ENCODE measurements at places on chromosomes 7 and 10. TPM values are rescaled to one million over a fixed set of nuclear protein-coding genes. Genes with fewer than 3 reads are reported as not detected.

GRCh38 chr7:117383483-117384189 is 43.7 kb downstream of the ASZ1 start:
- no peak for DNase-seq

DNA sequence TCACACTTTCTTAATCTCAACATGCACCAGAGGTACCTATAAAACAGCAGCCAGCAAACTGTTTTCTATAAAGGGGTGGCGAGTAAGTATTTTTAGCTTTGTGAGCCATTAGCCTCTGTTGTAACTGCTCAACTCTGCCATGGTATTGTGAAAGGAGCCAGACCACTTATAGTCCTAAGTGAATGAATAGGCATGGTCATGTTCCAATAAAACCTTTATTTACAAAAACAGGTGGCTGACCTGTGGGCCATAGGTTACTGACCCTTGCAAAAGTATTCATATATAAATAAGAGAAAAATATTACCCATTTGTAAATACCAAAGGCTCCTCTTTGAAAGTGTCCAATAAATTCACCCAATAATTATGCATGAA is 50.3 kb downstream of the ICA1 start:
- DNase-seq = no peak

DNA sequence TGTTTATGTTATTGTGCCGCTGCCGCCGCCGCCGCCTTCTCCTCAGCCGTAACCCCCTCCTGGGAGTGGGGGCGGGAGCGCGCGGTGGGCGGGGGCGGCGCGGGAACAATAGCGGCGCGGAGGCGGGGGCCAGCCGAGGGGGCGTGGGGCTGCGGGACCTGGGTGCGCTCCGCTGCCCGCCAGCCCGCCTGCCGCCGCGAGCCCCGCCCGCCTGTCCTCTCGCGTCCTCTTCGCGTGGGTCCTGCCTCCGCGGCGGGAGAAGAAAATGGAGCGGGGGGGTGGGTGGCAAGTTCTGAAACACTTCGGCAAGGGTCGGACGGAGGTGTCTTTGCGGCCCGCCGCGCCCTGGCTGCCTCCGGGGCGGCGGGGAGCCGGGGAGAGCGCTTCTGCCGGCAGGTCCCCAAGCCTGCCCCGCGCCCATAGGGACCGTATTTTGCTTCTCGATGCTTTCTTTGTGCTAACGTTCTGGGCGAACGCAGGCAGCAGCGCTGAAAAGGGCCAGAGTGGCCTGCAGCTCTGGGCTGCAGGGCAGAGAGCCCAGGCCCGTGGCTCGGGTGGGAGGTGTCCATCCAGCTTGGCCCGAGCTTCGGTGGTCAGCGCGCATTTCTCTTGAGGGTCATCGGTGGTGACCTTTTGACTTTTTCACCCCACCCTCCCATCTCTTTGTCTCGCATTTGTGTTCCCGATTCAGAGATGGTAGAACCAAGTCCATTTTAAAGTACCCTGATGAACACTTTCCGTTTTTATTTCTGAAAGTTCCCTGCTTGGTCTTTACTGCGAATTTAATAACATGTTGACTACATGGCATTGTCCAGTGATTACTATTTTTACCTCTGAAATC is 613 bp downstream of the MAPK8 start:
- peak; percentile 47 for DNase-seq

SERPINE1 gene
- 4.8 TPM for polyA plus RNA-seq

TLX1 gene
- polyA plus RNA-seq = not detected

DNA sequence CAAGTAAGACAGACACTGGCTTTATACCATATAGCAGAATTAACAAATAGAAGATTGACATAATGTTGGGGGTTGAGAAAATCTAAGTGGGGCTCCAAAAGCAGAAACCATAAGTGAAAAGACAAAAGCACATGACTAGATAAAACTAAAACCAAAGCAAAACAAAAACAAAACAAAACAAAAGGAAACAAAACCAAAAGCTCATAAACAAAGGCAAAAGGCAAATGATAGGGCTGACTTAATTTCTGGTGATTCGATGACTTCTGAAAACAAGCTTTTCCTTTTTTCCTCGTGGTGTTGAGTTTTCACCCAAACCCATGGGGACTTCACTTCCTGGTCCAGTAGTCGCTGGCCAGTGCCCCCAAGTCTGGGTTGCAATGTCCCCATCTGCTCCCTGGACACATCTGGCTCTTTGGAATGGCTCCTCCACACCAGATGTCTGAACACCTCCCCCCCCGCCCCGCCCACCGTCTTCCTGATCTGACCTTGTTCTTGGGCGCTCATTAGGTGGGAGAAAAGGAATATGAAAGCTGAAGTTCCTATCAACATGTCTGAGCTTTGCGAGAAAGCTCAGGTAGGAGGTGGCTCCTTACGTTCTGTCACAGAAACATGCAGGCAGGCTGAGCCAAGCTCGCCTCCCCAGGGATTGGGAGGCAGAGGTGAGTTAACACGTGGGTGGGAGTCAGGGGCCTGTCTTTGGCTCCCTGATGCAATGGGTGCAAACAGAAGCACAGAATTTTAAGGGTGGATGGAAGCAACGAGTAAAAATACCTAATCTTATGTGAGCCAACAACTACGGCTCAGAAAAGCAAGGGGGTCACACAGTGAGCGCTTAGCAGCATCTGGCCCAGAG is 121.0 kb downstream of the NEURL1 start:
- DNase-seq = no peak

- DNase-seq = no peak
These were observed 5.5 kb downstream of the LFNG start for GRCh38 chr7:2524808-2525657.

- DNase-seq = no peak
These were observed 76.5 kb downstream of the IMMP2L start for GRCh38 chr7:111485701-111486380.

AKR1C8 gene
- not detected for polyA plus RNA-seq

- DNase-seq = no peak
These were observed 31.5 kb upstream of the PRTFDC1 start for GRCh38 chr10:24983946-24984345.

HOXA11 gene
- not detected for polyA plus RNA-seq

GRCh38 chr10:56349611-56350010 is 11.4 kb downstream of the ZWINT start:
- no peak for DNase-seq

GRCh38 chr7:148838905-148839304 is 45.2 kb downstream of the EZH2 start:
- DNase-seq = no peak

DNA sequence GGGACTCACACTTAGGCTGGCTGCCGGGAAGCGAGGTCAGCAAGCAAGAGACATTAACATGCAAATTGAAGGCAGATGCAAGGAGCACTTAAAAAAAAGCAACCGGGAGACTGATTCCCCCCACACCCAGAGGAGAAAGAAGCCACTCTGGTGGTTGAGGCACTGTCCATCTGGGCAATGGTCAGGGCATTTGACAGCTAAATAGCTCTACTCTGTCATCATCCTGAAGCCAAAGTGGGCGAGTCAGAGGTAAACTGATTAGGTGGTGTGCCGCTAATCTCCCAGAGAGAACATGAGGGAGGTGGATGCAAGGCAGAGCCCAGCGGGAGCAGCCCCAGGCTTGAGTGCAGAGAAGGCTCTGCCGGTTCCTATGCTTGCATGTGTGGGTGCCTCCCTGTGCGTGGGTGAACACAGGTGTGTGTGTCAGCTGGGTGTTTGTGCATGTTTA is 100.6 kb downstream of the PLXNA4 start:
- no peak for DNase-seq

DNA sequence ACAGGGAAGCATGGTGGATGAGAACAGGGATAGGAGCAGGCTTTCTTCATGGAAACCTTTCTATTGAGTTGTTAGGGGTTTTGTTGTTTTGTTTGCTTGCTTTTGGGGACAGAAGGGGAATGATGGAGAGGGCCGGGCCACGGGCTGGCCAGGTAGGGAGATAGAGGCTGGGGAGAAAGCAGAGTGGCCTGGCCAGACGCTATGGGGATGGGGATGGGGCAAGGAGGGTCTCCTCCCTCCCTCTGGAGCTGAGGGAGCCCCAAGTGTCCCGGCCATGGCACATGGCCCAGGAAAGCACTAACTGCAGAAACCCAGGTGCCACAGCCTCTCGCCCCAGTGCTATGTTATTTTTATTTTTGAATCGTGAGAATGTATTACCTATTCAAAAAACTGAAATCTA is 10.0 kb downstream of the AOC1 start:
- DNase-seq = no peak

GRCh38 chr7:85175217-85175616 is 11.6 kb downstream of the SEMA3D start:
- no peak for DNase-seq

NYAP1 gene
- polyA plus RNA-seq = 63.4 TPM

HTR7 gene
- 8.8 TPM for polyA plus RNA-seq

HOXA1 gene
- polyA plus RNA-seq = 3.1 TPM

IKZF1 gene
- 5.3 TPM for polyA plus RNA-seq

DNA sequence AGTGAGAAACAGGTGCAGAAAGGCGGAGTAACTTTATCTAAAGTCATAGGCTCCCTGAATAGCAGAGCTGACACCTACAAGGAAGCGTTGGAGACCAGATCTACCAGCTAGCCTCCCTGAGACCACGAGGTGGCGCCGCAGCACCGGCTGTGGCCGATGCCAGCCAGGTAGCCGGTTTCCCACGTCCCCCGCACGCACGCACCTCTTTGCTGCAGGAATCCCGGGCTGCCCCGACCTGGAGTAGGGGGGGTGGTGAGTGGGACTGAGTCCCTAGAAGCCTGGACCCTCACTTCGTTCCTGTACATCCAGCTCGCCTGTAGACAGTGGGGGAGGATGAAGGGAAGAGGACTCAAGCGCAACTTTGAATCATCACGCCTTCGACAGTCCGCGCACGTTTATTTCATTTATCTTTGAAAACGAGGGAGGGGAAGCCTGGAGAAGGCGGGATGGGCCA is 3.7 kb downstream of the ELOVL3 start:
- DNase-seq = peak; percentile 72

DNA sequence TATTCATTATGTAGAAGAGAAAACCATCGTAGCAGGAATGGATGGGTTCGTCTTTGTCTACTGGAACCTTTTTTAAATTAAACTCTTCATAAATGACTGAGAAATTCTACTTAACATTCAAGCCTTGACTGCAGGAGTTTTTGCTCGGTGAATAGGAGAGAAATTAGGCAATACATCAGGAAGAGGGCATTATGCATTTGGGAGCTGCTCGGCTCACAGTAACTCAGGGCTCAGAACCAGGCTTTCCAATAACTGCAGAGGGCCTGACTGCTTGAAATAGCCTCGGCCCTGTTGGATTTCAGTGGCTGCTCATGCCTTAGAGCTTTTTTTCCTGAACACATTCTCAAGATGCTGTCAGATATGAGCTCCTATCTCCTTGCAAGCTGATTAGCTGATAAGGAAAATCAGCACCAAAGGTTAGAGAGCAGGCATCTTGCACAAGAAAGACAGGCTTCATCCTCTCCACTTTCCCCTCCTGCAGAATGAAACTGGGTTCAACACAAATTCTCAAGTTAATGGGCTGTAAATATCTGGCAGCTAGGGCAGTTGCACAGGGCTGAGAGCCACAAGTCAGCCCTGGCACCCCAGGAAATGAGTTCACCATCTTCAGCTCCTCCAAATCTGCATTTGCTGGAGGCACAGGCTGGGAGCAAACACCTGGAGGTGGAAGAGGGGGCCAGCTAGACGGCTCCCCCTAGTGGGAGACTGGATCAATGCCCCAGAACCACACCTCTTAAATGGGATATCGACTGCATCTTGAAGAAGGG is 24.3 kb downstream of the TECTB start:
- DNase-seq = peak; percentile 71

DNA sequence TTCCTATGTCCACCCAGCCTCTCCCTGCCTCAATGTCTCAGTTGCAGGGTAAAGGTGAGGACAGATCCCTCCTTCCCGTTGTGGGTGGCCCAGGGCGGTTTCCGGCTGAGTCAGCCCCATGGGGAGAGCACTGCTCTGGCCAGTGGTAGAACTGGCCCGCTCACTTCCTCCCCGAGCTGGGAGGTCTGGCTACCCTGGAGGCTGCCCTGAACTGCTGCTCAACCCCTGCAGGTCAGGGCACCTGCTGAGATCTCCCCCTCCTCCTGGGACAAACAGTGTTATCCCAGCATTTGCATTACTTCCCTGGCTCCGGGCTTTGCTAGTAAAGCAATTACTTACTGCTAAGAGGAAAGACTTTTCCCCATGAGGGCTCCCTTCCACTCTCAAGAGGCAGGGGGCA is 21.4 kb upstream of the IMPDH1 start:
- DNase-seq = no peak

GRCh38 chr10:70458329-70459060 is 17.0 kb upstream of the NODAL start:
- peak; percentile 53 for DNase-seq

GRCh38 chr7:77330169-77330882 is 85.8 kb downstream of the GSAP start:
- DNase-seq = no peak

DLX6 gene
- polyA plus RNA-seq = not detected

GHRHR gene
- 4.3 TPM for polyA plus RNA-seq

DNA sequence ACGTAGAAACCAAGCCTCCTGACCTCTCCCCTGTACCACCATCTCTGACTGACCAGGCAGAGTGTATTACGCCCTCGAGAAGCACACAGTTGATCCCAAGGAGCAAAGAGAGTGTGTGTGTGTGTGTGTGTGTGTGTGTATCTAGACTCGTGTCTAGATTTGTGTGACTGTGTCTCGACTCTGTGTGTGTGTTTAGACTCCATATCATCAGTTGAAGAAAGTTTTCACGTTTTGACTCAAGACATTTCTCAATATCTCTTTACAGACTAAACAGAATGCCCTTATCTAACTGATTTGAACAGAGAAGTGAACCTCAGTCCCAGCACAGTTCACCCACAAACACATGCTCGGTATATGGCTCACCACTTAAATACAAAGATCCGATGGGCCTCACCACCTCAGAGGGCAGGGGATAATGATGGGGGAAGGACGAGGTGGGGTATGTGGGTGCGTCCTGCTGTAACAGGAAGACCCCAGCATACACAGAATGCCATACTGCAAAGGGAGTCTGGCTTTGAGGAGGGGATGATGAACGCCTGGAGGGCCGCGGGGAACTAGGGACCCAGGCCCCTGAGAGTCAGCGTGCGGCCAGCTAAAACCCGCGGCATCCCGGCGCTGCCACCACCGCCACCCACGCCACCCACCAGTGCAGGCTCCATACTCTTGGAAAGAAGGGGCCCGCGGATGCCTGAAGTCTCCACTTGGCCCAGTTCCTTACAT is 780 bp downstream of the ALDH18A1 start:
- DNase-seq = no peak

DNA sequence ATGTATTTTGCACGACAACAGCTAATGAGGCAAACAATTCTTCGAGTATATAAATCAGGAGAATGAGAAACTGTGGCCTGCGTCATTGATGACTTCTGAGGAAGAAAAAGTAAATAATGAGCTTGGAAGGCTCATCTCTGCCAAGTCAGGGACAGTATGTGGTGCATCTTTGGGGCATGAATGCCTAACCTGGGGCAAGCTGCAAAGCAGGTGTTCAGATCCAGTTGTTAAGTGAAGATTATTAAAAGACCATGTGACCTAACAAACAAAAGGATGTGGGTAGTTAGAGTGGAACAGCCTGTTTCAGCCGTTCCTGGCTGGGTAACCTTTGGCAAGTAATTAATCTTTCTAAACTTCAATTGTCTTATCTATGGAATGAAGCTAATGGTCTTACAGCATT is 93.0 kb downstream of the LYZL2 start:
- no peak for DNase-seq

- no peak for DNase-seq
These were observed 170.0 kb upstream of the ZNF32 start for GRCh38 chr10:43818687-43819086.

Data from spinal cord (tissue), 10 donors.